ENCODE measurements at places on chromosomes 1 and 21.

- DNase-seq = no peak
These were observed 206.9 kb upstream of the FMN2 start for GRCh38 chr1:239884796-239885195.

DNA sequence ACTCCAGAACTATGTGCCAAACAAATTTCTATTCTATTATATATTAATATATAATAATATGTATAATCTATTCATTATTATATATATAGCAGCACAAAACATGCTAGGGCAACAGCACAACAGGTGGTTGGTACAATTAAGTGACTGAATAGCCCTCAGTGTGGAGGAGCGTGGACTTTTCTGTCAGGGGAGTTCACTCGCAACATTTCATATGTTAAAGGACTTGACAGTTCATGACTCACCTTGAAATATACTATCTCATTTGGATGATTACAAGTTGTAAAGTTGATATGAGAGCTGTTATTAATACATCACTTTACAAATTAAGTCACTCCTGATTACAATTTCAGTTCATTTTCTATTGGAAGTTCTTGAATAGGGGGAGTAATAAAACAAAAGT lies 178.4 kb downstream of the LHX8 start:
- DNase-seq = no peak

DNA sequence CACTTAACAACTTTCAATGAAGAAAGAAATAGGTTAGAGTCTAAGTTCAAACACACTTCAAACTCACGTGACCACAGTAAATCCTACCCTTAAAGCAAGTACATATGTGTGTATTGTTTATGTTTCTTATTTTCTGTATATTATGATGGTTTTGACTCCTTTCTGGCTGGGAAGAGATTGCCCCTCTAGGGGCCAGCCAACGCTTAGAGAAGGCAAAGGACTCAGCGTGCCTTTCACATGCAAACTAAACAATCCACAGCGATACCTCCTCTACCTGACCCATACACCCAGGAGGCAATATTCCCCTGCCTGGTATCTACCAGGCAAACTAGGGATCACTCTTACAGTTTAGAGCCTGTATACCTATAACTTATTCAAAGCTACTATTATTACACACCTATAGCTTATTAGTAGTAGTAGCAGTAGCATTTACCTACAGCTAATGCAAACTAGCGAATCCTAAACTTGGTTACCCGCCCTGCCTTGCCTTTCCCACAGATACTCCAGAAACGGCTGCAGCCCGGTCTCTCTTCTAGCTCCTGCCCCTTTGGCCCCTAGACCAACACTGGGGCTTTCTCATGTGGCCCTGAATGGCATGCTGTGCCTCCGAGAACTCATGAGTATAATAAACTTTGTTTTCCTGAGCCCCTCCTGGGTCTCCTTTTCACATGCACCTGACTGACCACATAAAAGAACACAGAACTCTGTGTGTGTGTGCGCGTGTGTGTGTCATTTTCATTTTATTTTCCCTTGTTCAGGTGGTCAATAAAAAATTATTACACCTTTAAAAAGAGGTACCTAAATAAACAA lies 14.0 kb downstream of the NRIP1 start:
- DNase-seq = no peak

GRCh38 chr1:159968901-159969300 lies 14.9 kb upstream of the SLAMF9 start:
- DNase-seq = no peak

DNA sequence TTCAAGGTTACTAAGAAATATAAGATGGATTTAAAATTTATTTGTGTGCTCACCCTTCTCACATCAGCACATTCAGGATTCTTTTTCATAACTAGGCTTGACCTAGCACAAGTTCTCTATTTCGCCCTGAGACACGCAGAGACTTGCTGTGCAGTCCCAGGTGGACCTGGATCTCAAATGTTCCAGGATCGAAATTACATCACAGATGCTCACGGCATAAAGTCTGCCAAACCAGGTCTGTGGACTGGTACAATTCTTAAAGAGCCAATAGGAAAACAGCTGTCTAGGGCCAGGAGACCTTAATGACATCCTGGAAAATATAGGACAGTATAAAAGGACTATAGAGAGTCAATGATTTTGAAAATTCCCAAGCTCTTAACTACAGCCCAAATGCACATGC lies 2.2 kb downstream of the PGBD5 start:
- DNase-seq = no peak

DNA sequence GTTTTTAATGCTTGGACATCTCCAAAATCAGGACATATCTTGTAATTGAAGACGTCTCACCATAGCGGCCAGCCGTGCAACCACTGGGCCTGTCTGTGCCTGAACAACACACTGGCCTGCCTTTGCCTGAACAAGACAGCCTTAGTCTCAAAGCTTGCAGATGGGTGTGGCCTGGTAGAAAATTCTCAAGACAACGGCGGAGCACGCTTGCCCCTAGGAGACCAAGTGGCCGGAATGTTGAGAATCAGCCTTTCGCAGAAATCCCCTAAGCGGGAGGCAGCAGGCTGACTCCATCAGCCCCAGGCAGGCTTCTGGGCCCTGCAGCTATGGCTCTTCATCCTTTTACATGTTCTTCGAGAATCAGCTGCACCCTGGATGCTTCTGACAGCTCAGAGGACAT lies 98.0 kb upstream of the C1orf174 start:
- DNase-seq = no peak

DNA sequence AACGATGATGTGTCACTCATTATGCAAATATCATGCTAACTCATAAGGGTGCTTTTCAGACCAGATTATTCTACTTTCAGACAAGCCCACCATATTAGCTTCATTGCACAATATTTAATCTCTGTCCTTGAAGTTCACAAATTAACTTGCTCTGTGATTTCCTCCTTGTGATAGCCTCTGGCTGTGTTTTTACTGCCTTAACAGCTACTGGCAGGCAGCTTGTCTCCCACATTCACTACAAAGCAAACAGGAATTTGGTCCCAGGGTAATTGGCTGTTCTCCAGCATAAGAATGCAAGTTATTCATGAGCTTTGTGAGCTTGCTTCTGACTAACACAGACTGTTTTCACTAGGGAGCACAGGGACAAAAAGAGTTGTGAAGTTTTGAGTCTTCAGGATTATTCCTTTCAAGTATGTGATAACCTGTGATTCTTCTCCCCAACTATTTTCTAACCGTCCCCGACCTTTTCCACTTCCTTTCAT lies 87.9 kb upstream of the HMCN1 start:
- DNase-seq = peak; percentile 78

DNA sequence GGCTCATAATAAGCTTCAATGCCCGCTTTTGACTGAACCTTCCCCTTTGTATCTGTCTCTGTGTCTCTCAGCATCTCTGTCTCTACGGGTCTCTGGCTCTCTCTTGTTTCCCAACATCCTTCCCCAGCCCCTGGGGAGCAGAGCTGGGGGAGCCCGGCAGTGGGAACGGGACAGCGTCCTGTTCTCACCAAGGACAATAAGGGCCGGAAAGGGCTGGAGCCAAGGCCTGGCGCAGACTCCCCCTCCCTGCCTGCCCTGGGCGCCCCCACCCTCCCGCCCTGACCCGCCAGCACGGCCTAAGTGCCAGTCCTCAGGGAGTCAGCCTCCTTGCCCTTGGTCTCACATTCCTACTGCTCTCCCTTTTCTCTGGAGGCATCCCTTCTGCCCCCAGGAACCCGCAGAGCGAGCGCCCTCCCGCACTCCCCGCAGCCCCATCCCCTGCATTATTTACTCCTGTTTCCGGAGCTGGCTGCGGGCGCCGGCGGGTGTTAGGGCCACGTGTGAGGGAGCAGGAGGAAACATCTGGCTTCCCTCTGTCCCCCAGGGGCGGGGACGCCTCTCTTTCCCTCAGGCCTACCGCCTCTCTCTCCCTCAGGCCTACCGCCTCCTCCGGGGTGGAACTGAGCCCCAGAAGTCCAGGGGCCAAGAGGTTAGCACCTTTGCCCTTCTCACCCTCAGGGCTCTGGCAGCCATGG lies 6.5 kb downstream of the KRTCAP2 start:
- DNase-seq = no peak

DNA sequence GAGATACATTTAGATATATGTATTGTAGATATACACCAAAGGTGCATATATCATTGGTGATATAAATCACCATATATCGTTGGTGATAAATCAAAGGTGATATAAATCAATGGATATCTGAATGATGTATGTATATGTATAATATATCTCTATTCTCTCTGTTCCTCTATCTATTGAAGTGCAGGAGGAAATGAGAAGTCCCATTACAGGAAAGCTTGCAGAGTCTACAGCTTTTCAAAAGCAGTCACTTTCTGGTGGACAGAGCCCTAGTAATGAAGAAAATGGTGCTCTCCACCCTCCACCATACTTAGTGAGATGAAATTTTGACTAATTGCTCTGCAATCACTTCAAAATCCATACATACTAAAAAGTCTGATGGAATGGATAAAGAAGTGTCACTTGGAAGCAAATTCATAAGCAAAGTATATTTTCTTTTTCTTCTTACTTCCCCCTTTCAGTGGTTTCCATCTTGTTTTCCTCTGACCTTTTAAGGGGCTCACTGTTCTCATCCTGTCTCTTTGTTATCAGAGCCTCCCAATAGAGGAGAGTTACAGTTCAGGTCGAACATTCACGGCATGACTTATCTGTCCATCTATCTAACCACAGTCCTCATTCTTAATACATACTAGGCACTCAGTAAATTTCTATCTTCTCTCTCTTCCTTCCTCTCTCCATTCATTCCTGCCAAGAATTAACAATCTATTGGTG lies 227.2 kb downstream of the KCNJ6 start:
- no peak for DNase-seq

GRCh38 chr1:10717296-10718082 lies 79.0 kb downstream of the CASZ1 start:
- DNase-seq = no peak

Measured in NCI-H1105 (cell line).